ENCODE measurements at places on chromosomes 13 and 19.

DNA sequence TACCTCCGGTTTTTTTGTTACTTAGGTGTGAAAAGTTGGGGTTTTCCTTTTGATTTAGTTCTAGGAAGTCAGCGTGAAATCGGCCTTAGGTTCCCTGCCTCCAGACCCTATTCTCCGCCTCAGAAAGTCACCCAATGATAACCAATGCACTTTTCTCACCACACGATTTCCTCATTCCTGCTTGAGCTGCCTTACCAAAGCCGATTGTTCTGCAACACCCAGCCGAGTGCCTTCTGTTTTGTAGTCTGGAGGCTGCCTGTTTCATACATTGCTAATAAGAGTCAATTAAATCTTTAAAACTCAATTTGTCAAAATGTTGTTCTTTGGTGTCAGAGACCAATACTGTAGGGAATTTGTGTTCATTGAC lies 39.7 kb downstream of the GJA3 start:
- no peaks in the 10 kb centered on the region for H3K27me3 ChIP-seq
- peak overlapping the region; percentile 53 for H3K27ac ChIP-seq
- no peak overlapping the region for H3K4me3 ChIP-seq
- peaks cover 5% of the 10 kb centered on the region for H3K4me1 ChIP-seq

- H3K27me3 ChIP-seq: no peaks in the 10 kb centered on the region
- H3K4me1 ChIP-seq: no peaks in the 10 kb centered on the region
- H3K4me3 ChIP-seq: no peak overlapping the region
- H3K36me3 ChIP-seq: no peaks in the 10 kb centered on the region
- H3K27ac ChIP-seq: no peak overlapping the region
Observed at GRCh38 chr13:80199585-80200292, 141.2 kb downstream of the SPRY2 start.

DNA sequence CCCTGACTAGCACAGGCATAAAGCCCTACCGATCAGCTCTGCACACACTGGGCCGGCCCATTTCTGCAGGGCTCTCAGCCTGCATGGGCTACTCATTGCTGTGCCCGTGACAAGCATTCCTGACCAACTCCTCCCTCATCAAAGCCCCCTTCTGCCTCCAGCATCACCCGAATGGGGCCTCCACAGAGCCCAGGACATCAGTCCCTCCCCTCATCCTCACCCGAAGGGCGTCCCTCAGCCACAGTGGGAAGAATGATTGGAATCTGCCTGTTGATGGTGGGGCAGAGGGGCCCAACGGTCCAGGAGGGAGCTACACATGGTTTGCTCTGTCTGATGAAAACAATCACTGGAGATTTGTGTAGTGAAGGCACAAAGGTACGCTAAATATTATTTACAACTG lies 43.8 kb downstream of the SERP2 start:
- H3K27me3 ChIP-seq: no peaks in the 10 kb centered on the region
- no peaks in the 10 kb centered on the region for H3K4me1 ChIP-seq
- H3K4me3 ChIP-seq: no peak overlapping the region
- DNase-seq: no peak

GRCh38 chr19:44846455-44847143 lies 502 bp downstream of the NECTIN2 start:
- H3K4me3 ChIP-seq: peak overlapping the region; percentile 57
- DNase-seq: no peak
- no peak overlapping the region for H3K27ac ChIP-seq
- peaks cover 5% of the 10 kb centered on the region for H3K27me3 ChIP-seq
- no peaks in the 10 kb centered on the region for H3K36me3 ChIP-seq

DNA sequence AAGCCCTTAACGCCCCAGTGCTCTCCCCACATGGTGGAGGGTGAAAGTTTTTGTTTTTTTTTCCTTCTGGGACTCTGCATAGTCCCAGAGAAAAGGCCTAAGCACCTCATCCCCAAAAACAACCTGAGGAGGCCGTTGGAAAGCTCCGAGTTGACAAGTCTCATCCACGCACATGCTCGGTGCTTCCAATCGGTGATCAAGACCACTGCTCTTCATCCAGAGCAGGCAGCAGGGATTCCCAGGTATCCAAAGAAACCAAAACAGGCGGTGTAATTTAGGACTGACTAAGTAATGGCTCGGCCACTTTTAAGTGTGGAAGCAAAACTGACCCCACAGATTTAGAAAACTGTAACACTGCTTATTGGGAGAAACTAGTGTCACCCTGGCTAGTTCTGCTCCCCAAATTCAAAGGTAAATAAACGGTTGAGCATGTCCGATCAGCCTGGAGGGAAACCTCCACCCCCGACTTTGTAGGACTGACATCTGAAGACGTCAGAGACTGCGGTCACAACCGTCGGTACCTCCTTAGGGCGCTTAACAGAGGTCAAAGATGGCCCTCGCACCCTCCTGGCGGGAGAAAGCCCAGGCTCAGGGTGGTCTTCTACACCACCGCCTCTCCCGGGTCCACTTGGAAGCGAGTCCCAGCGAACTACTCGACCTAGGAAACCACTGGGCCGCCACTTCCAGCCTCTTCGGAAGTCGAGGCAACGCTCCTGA lies 997 bp upstream of the ZNF446 start:
- H3K27me3 ChIP-seq: no peaks in the 10 kb centered on the region
- H3K4me1 ChIP-seq: peaks cover 14% of the 10 kb centered on the region
- peak overlapping the region; percentile 94 for H3K27ac ChIP-seq

DNA sequence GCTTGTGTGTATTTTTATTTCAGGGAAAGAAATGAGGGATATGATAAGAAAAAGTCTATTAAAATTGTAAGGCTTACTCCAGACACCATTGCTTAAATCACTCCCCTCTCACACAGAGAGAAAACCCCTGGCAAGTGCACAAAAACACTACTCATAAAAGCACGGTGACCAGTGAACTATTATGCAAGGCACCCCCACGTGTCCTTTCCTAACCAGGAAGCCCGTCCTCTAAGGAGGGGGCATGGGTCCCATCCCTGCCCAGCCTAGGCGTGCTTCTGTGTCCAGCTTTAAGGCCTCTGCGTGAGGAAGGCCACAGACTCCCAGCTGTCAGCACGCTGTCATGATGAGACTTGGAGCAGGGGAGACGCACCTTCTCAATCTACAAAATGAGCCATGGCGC lies 83.5 kb downstream of the SLC7A1 start:
- H3K4me1 ChIP-seq: no peaks in the 10 kb centered on the region
- no peak for DNase-seq
- H3K27ac ChIP-seq: no peak overlapping the region
- no peaks in the 10 kb centered on the region for H3K27me3 ChIP-seq

DNA sequence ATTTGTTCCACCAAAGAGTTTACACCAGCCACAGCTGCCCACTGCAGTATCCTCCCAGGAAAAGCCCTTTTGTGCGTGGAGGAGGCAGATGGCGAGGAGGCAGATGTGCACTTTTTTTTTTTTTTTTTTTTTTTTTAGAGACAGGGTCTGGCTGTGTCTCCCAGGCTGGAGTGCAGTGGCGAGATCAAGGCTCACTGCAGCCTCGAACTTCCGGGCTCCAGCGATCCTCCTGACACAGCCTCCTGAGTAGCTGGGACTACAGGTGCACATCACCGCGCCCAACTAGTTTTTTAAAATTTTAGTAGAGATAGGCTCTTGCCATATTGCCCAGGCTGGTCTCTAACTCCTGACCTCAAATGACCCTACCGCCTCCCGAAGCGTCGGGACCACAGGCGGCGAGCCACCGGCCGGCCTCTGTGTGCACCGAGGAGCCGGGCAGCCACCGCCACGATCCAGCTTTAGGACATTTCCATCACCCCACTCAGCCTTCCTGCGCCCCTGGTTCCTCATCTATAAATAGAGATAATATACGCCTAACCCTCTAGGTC lies 563 bp upstream of the PDCD5 start:
- DNase-seq: no peak
- peaks cover 13% of the 10 kb centered on the region for H3K4me1 ChIP-seq
- no peak overlapping the region for H3K27ac ChIP-seq
- peaks cover 14% of the 10 kb centered on the region for H3K36me3 ChIP-seq

GRCh38 chr19:18607226-18608101 lies 865 bp upstream of the CRLF1 start:
- H3K36me3 ChIP-seq: no peaks in the 10 kb centered on the region
- no peak for DNase-seq
- H3K27me3 ChIP-seq: peaks cover 89% of the 10 kb centered on the region
- H3K4me1 ChIP-seq: peaks cover 41% of the 10 kb centered on the region

DNA sequence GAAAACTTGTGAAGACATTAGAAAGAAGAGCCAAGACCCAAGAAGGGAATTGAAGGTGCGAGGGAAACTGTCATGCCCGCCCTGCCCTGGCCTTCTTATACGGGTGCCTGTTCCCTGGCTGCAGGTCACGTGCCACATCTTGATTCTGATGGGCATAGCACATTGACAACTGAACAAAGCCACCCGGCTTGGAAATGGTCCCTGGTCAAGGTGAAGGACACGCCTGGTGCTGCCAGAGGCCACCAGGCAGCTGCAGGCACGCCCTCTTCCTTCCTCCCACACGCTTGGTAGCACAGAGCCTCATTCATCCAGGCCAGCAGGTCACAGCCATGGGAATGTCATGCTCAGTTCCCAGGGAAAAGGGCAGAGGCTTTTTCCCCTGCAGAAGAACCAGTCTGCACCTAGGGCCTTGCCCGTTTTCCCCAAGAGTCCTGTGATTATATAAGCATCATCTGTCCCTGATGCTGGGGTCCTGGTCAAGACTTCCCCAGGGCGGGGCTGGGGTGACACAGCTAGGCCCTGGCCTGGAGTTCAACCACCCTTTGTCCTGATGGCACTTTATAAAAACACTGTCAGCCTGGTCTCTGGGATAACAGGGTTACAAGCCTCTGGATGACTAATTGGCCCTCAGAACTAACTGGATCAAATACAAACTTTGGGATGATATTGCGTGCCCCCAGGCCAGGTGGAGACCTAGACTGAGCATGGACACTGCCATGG lies 56.0 kb downstream of the CDADC1 start:
- no peaks in the 10 kb centered on the region for H3K27me3 ChIP-seq
- DNase-seq: no peak
- no peak overlapping the region for H3K27ac ChIP-seq
- H3K4me3 ChIP-seq: no peak overlapping the region
- H3K36me3 ChIP-seq: no peaks in the 10 kb centered on the region
- no peaks in the 10 kb centered on the region for H3K4me1 ChIP-seq

Data from effector memory CD4-positive, alpha-beta T cell (primary cell).